ENCODE measurements at places on chromosomes 3 and 15. TPM values are rescaled to one million over a fixed set of nuclear protein-coding genes. Genes with fewer than 3 reads are reported as not detected.

Gene TLNRD1
- 8.1 TPM for total RNA-seq

Gene CEP152
- total RNA-seq, result 0.51 TPM

Gene SLC22A13
- 0.29 TPM for total RNA-seq

Gene FGF7
- total RNA-seq, result 1.4 TPM

Gene GOLGA8S
- total RNA-seq, result 0.20 TPM

Gene COL6A5
- not detected for total RNA-seq

Gene TGM5
- total RNA-seq, result not detected

Gene RNU5B-1
- not detected for total RNA-seq

Gene RBMS3
- 38.8 TPM for total RNA-seq

Gene ANKRD34C
- not detected for total RNA-seq

Gene C3orf70
- 1.1 TPM for total RNA-seq

Gene FMN1
- total RNA-seq, result 2.6 TPM

Gene PLA1A
- total RNA-seq, result 2.1 TPM

Data from gastrocnemius medialis (tissue), 4 donors.